ENCODE measurements at places on chromosomes 12 and 14. TPM values are rescaled to one million over a fixed set of nuclear protein-coding genes. Genes with fewer than 3 reads are reported as not detected.

PMCH gene
- total RNA-seq, result not detected

CD163L1 gene
- total RNA-seq, result 6.1 TPM

GALNT16 gene
- total RNA-seq, result 17.3 TPM

LRR1 gene
- 9.6 TPM for total RNA-seq

EID3 gene
- 3.8 TPM for total RNA-seq

BIN2 gene
- 3.8 TPM for total RNA-seq

DDX47 gene
- 71.2 TPM for total RNA-seq

NYNRIN gene
- total RNA-seq, result 35.1 TPM

IL31 gene
- total RNA-seq, result not detected

TMEM229B gene
- 1.6 TPM for total RNA-seq

SLC2A13 gene
- total RNA-seq, result 12.0 TPM

Data from tongue (tissue), 3 donors.